Gastrocnemius medialis (tissue), 4 donors: ENCODE measurements at places on chromosomes 4 and X.

- DNase-seq = no peak
These were observed 3.9 kb downstream of the FGB start for GRCh38 chr4:154566639-154567204.

DNA sequence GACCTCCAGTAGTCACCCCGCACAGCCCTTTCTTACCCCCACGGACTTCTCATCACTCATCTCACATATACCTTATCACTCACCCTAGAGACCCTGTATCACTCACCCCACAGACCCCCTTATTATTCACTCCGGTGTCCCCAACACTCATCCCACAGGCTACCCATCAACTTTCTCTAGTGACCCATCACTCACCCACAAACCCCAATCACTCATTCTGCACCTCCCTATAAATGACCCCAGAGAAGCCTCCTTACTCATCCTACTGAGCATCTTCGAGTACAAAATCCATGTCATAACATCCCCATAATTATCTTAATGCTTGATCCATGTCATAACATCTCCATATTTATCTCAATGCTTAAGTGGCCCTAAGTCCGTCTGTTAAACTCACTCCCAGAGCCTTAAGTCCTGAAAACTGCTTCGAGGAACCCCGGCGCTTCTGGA is 934 bp downstream of the ZNF41 start:
- no peak for DNase-seq

DNA sequence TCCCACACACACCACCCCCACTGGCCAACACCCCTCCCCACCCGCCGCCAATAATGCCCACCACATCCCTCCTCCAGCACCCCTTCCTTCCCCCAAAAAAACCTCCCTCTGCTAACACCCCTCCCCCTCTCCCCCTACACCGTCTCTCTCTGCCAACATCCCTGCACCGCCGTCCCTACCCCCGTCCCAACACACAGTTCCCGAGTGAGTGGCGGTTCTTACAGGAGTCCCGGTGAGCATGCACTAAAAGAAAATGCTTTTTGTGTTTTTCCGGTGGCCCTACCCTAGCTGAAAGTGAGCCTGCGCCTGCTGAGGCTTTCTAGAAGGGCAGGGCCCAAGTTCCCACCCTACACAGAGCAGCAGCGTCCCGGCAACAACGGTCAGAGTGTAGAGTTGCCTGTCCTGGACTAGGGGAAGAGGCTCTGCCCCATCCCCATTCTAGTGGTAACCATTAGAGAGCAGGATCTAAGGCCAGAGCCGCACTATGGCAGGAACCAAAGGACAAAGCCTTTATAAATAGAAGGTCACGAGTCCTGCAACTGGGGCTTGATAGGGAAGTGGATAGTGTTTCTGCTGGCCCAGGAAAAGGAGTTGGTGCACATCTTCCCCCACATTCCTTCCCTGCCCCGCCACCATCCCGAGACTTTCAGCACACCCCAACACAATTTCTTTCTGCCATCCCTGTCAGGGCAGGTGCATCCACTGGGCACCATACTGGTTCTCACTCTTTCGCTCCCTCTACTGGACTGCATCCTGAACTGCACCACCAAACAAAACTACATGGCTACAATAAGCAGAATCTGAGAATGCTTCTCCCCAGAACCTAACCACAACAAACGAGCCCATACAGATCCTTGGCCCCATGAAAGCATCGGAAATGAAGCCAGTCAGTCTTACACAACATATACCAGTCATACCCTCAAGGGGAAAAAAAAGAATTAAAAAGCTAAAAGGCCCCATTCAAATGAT is 78.1 kb upstream of the PAGE3 start:
- DNase-seq = no peak

GRCh38 chr4:14091966-14092365 is 464.4 kb upstream of the BOD1L1 start:
- DNase-seq = no peak

GRCh38 chrX:56231537-56232090 is 542 bp upstream of the KLF8 start:
- DNase-seq = no peak

- DNase-seq = no peak
These were observed 50.0 kb downstream of the AMMECR1 start for GRCh38 chrX:110267874-110268273.

- DNase-seq = no peak
These were observed 94.1 kb upstream of the MCF2 start for GRCh38 chrX:139802048-139802447.

DNA sequence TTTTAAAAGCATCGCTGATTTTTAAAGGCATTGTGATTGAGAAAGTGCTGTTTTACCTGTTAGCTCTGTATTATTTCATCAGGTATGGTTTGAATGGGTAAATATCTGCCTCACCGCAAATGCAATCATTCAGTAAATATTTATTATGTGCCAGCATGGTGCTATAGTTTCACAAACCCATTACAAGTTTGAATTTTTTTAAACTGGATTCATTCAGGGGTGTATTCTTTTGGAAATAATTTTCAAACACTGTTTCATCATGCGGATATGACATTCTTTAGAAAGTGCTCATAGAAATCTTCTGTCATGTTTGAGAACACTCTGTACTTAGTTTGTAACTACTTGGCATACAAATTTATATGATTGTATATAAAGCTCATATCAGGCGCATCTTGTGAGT is 37.2 kb downstream of the LIMCH1 start:
- DNase-seq = no peak

DNA sequence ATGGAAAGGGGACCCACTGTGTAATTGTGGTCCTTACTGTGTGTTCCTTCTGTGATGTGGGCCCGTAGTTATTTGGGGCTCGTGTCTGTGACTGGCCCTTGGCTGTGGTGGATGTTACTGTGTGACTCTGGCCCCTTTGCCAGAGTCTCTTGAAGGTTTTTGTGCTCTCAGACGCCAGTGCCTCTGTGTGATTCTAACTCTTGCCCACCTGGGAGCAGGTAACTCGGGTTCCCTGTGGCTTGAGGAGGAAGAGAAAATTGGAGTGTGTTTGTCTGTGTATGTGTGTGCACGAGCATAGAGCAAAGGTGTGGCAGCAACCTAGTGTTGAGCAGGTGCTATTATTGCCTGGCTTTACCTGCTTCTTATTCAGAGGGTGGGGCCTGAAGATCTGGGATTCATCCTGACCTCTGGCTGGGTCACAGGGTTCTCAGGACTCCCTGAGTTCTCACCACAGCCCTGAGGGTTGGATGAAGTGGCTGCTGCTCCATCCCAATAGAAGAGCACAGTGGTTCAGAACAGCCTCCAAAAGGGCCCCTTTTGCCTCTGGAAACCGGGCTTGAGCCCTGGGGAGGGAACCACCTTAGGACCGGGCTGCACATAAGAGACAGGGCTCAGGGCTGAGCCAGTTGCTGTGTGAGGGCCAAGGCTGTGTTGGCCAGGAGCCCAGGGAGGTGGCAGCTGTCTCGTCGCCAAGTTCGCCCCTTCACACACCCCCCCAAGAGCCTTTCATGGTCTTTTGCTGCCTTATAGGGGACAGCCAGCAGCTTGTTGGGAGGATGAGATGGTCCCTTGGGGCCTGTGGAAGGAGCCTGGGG is 1.3 kb downstream of the RBM10 start:
- no peak for DNase-seq

GRCh38 chrX:20515841-20516461 is 249.2 kb upstream of the RPS6KA3 start:
- DNase-seq = no peak

GRCh38 chrX:129714581-129714980 is 24.2 kb upstream of the XPNPEP2 start:
- no peak for DNase-seq
